Fibroblast of the aortic adventitia (primary cell): ENCODE measurements at places on chromosomes 13 and 19.
A peak's percentile ranks its signal among the peaks of the same experiment; 100 is the strongest.

GRCh38 chr19:4035582-4035981, 28.0 kb downstream of the PIAS4 start:
- peak; percentile 25 for DNase-seq

DNA sequence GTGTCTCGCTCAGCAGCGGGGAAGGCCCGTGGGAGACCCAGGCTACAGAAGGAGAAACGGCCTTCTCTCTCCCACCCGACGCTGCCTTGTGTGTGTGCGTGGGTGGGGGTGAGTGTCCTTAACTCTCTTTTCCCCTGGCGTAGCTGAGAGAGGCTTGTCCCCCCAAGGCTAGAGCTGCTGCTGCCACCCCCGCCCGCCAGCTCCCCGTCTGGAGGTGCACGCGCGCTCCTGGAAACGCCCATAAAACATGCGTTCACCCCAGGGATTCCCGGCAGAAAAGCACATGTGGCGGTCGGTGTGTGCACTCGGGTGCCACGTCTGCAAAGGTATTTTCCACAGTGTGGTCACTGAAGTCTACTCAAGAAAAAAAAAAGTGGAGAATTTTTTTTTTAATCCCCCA, 36.1 kb downstream of the GADD45B start:
- DNase-seq: no peak

- no peak for DNase-seq
Measured at GRCh38 chr19:30452931-30453330, 80.7 kb downstream of the ZNF536 start.

GRCh38 chr13:110925023-110925612, 10.2 kb upstream of the ANKRD10 start:
- no peak for DNase-seq

- no peak for DNase-seq
Measured at GRCh38 chr19:46124638-46125115, at the start of gene IGFL3. Gene IGFL3 (minus strand): TSS chr19:46124688. CDS start chr19:46124649, 39 bp downstream.
